Stimulated activated CD4-positive, alpha-beta T cell treated with anti-CD3 and anti-CD28 coated beads, Interleukin-15, amount 100 ng/mL, for 24 hours (primary cell): ENCODE measurements at places on chromosomes 5 and 9.

DNA sequence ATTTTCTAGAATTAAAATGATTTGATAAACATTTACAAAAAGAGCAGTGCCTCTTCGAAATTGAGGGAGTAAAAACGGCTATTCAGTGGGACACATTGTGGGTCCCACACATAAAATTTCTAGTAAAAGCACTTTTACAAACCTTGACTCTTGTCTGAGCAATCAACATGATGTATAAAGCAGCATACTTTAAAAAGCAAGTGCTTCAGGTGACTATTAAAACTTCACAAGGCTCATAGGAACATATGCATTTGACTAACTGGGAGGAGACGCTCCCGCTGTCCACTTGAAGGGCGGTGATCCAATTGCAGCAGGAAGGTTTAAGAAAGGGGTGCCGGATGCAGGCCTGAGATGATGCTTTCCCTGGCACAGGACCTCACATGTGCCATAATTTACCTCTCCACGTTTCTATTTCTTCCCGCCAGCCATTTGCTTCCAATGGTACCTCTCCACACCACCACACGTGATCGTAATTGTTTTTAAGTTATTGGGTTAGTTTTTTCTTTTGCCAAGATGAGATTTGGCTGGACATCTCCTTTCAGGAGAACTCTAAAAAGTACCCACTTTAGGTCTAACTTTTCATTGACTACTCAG lies 1.8 kb downstream of the MCTP1 start:
- DNase-seq = no peak

- DNase-seq = peak; percentile 66
Measured at GRCh38 chr5:134026521-134027287, 21.9 kb upstream of the VDAC1 start.

- no peak for DNase-seq
Measured at GRCh38 chr9:7079051-7079450, 321.3 kb downstream of the KDM4C start.

- no peak for DNase-seq
Measured at GRCh38 chr5:168578538-168579487, at the start of gene PANK3. Gene PANK3, minus strand, starts transcription at chr5:168579368. Its CDS starts 85 bp downstream, at chr5:168579283.

GRCh38 chr9:4092793-4093709 lies 206.8 kb downstream of the GLIS3 start:
- DNase-seq = no peak

DNA sequence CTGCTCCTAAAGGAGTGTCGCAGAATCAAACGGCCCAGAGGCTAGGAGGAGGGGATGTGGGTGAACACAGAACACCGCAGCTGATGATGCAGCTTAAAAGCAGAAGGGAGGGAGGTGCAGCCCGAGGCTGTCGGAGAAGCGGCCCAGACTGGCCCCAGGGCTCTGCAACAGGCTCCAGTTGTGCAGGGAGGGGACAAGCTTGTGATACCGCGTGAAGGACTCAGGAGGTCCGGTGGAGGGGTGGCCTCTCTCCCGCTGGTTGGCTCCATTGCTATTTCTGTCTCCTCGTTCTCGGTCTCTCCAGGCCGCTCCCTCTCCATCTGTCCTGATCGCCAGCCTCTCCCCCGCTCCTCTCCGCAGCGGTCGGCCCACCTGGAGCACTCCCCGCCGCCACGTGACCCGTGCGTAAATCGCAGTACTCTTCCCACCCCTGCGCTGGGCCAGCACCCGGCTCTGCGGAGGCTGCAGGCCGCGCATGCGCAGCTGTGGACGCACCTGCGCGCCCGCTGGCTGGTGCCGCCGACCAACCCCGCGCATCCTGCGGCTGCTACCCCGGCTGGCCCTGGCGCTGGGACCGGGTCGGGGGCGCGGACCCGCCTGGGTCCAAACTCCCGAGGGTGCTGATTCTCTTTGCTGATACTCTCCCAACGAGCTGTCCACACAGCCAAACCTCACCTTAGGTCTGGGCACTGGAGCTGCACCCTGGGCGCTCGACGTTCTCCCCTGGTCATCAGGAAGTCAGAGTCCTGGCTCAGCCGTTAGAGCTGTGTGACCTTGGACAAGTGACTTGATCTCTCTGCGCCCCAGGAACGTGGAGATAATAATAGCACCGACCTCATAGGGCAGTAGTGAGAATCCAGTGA lies 3.7 kb upstream of the STXBP1 start:
- peak; percentile 89 for DNase-seq

DNA sequence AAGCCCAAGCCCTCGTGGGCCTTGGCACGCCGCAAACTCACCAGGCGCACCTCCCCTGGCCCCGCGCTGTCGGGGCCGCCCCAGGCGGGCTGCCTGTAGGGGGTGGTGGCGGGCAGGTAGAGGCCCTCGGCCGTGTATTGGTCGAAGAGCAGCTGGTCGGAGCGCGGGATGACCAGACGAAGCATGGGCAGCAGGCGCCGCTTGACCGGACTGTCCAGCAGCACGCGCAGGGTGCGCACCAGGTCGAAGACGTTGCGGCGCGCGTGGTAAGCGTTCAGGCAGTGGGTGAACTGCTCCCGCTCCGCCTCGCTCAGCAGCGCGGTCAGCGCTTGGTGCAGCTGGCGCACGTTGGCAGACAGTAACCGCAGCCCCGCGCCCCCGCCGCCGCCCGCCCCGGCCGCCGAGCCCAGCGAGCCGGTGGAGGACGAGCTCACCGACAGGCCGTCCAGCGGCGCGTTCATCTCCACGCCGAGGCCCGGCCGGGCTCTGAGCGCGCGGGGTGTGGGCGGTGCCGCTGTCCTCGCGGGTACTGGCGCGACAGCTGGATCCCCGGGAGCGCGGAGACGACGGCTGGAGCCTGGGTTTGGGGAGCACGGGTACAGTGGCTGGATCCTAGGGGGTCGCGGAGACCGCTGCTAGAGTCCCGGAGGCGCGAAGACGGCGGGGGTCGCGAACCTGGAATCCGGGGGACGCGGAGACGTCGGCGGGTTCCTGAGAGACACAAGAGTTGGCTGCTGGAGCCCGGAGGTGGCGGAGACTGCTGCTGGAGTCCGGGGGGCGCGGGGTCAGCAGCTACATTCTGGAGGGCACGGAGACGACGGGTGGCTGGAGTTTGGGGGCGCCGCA lies 709 bp downstream of the WHRN start:
- DNase-seq = peak; percentile 63

DNA sequence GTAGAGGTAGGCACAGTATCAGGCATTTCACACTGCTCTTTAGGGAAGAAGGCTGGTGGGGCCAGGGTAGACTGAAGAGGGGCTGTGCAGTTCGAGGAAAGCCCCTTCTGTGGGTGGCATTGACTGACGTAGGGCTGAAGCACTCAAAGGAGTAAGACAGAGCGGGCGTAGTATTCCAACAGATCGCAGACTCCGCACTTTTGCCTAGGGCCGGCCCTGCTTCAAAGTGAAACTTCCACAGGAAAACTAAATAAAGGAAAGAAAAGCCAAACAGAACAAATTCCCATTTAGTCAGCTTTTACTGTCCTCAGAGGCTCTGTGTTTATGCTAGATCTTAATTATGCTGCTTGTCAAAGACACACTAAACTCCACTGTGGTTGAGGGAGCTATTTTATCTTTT lies 493.0 kb upstream of the WWC1 start:
- DNase-seq = no peak

DNA sequence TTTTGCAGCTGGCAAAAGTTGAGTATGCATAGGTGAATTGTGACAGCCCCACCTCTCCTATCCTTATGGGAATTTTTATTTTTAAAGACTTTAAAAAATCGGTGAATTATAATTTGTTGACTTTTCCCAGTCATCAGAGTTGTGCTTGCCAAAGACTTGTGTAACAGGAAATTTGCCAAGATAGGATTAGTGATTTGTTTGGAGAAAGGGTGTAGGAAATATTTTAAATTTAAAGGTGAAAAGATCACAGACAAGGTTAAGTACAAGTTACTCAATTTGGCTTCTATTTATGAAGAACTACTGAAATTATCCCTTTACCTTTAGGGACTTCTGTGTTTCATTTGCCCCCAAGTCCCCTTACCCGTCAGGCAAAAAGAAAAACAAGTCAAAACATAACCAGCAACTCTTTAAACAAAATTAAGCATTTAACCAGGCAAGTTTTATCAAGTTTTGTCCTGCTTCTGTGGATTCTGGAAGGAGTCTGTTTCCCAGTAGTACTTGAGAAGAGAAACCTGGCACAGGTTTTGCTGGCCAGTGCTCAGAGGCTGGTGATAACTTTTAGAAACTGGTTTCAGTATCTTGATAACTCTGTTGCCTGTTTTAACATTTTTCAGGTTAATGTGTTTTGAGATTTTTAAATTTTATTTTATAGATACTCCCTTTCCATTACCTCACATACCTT lies 285.4 kb downstream of the MAST4 start:
- no peak for DNase-seq

DNA sequence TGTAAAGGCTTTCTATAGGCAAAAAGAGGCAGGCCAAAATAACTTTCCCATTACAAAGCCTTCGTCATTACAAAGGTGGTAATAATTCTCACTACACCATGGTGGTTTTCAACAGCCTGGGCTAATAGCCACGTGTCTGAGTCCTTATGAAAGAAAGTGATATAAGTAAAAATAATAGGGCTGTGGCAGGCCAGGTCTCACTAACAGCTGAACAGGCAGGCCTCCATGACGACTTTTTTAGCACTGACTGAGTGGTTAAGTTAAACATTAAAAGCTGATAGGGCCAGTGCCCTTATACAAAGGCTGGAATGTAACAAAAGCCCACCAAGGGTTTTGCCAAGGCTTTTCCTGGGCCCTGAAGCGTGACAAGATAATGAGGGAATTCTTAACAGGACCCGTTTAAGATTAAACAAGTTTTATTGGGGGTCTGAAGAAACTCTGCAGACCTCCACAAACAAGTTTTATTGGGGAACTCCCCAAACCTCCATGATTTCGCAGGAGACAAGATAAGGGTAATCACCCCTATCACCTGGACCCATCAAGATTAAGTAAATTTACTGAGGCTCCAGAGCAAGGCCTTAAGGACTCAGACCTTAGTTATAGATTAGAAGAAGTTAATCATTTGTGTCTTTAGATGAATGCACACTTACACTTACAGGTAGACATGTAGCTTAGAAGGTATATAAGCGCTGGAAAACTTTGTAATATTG lies 412.9 kb downstream of the CHSY3 start:
- no peak for DNase-seq

- DNase-seq = no peak
Measured at GRCh38 chr5:52712354-52712753, 75.4 kb upstream of the ITGA1 start.

GRCh38 chr5:167378894-167379723 lies 912.3 kb upstream of the WWC1 start:
- DNase-seq = no peak

GRCh38 chr9:98886691-98887229 lies 56.9 kb upstream of the COL15A1 start:
- DNase-seq = no peak

DNA sequence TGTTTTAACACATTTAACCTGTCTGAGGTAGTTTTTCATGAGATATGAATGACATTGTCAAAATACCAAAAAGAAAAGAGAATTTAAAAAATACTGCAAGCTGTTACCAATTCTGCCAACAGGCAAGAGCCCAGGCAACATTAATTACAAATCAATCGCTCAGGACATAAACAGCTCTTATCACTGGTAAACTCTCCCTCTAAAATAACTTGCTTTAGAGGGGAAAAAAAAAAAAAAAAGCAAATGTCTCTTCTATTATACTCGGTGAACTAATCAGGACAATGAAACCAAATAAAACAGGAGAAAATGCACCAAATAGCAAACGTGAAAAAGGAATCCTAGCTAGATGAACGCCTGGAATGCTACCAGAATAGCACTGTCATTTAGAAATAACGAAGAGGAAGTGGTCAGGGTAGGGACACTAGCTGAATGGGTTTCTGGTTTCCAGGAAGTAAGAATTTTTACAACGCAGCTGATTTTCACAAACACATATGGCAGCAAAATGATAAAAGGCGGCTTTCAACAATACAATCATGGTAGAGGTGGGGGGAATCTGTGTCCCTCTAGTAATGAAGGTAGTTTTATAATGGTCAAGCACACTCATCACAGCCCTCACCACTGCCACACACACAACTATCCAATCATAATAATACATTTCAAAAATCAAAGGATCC lies 94.9 kb downstream of the DENND1A start:
- no peak for DNase-seq

DNA sequence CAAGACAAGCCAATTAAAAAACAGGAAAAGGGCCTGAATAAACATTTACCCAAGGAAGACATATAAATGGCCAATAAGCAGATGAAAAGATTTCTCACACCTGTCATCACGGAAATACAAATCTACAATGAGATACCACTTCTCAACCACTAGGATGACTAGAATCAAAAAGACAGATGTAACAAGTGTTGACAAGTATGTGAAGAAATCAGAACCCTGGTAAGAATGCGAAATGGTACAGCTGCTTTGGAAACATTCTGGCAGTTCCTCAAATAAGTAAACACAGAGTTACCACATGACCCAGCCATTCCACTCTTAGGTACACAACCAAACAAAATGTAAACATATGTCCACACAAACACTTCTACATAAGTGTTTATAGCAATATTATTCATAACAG lies 32.5 kb downstream of the LEAP2 start:
- no peak for DNase-seq

- no peak for DNase-seq
Measured at GRCh38 chr5:87007737-87008136, 259.9 kb upstream of the RASA1 start.

- no peak for DNase-seq
Measured at GRCh38 chr9:97534961-97535594, 33.6 kb downstream of the TMOD1 start.
